ENCODE measurements at places on chromosomes 7 and 10. TPM values are rescaled to one million over a fixed set of nuclear protein-coding genes. Genes with fewer than 3 reads are reported as not detected.

ABI1 gene
- total RNA-seq = 30.4 TPM

AMPH gene
- 32.4 TPM for total RNA-seq

IDI2 gene
- not detected for total RNA-seq

GJD4 gene
- not detected for total RNA-seq

PHYHIPL gene
- 17.5 TPM for total RNA-seq

DNA sequence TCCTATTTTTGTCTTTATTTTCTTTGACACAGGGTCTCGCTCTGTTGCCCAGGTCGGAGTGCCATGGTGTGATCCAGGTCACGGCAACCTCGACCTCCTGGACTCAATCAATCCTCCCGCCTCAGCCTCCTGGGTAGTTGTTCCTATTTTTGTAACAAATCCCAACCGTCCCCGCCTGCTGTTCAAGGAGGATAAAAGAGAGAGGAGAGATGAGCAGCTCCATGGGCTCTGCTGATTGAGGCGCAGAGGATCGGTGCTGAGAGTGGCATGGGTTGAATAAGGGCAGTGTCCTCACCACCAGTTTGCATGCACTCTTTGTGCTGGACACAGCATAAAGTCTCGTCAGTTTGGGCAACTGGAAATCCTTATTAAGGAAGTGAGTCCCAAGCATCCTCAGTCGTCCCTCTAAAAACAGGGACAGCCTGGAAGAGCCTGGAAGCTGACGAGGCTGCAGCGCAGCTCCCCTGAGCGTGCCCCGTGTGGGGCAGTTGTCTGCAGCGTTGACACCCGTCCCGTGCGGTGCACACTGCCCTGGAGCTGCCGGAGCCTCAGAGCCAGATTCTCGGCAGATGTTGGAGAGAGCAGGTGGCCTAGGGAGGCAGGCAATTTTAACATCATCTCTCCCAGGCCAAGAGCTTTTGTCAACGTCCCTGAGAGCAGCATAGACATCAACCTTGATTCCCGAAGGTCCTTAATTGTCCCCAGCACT, 404.2 kb upstream of the RNF32 start:
- DNase-seq = no peak

- DNase-seq = no peak
These were observed 798.3 kb downstream of the KCNMA1 start for GRCh38 chr10:76839276-76839675.

- DNase-seq = no peak
These were observed 59.6 kb downstream of the ZNF277 start for GRCh38 chr7:112266141-112266540.

DNA sequence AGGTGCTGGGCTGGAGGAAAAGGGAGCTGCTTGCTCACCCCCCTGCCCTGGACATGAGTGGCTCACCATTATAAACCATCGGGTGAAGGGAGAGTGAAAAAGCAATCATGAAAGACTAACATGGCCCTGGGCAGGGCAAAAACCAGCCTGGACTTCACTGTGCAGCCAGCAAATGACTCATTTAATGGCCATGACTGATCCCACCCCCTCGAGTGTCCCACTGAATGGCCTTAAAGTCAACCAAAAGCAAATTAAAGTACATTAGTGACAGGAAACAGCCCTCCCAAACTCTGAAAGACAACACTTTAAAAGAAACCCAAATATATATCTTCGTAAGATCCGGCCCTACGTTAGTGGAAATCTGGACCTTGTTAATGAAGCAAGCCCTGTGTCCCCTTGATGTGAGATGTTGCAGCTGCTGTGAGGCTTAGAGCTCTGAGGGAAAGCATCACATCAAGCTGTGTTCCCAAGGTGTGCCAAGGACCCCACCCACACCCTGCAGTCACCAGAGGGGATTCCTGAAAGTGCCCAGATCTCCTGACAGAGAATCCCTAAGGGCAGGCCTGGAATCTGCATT, 31.2 kb downstream of the ADCYAP1R1 start:
- no peak for DNase-seq

- DNase-seq = no peak
These were observed 767.2 kb downstream of the TNS3 start for GRCh38 chr7:46814516-46815250.

All from neural crest cell (in vitro differentiated cells).